ENCODE measurements at places on chromosomes 2 and 18.
A peak's percentile ranks its signal among the peaks of the same experiment; 100 is the strongest.

DNA sequence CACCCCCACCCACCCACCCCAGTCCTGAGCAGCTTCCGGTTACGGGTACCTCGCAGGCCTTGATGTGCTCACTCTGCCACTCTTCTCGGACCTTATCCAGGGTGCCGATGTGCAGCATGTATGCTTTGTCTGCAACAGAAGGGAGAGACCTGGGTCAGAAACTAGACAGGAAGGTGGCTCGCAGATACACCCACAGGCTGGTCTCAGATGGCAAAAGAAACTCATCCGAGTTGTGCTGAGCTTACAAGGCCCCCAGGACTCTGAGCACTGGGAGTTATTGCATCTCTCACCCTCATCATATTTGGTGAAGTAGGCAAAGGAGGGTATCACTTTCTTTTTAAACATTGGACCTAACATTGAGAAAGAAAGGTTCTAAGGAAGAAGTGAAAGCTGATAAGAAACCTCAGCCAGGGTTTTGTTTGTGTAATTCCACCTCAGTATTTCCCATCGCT is 30.6 kb upstream of the EPG5 start:
- peak; percentile 15 for DNase-seq

- no peak for DNase-seq
Measured at GRCh38 chr2:7210712-7211111, 293.5 kb downstream of the RNF144A start.

DNA sequence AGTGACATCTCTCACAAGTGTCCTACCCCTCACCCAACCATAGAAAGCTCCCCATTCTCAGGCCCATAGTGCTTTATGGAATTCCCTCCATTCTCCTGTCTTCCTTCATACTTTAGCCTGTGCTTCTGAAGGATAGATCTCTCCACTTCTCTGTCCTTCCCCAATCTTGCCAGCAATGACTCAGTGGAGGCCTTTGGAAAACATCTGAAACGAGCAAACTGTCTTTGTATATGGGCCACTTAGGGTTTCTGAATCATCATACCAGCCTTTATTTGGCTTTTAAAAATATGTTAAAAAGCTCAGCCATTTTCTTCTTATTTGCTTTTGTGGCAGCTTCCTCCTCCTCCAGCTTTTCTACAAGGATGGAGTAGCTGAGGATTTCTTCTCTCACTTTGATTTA is 65.6 kb upstream of the ZNF385B start:
- DNase-seq, result no peak

DNA sequence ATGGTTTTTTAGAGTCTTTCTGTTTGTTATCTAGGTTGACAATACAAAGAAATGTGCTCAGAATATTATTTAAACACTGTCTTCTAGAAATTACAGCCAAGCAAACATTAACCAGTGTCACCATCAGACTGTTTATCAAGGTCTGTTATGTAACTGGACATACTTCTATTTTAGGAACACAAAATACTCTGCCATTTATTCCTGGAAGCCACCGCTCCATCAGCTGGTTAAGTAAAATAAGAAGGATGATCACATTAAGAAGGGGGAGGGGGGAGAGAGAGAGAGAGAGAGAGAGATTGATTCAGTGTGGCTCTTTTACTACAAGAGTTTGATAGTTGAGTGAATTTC is 47.9 kb downstream of the MBP start:
- DNase-seq, result no peak

GRCh38 chr2:216485745-216486144 is 12.9 kb upstream of the RPL37A start:
- DNase-seq, result no peak

GRCh38 chr18:70047931-70048603 is 100.4 kb upstream of the CD226 start:
- DNase-seq, result no peak

- no peak for DNase-seq
Measured at GRCh38 chr2:157777427-157777826, 98.7 kb downstream of the ACVR1 start.

GRCh38 chr18:44685296-44685695 is 4.6 kb downstream of the SETBP1 start:
- no peak for DNase-seq

All from stimulated activated CD4-positive, alpha-beta T cell treated with anti-CD3 and anti-CD28 coated beads, Interleukin-1b, Interleukin-23, amount 100 ng/mL, for 24 hours (primary cell).